Activated B cell treated with CpG ODN at 0.5 μM for 24 hours (primary cell): ENCODE measurements at places on chromosomes 16 and 17. TPM values are rescaled to one million over a fixed set of nuclear protein-coding genes. Genes with fewer than 3 reads are reported as not detected.

Gene IRX5
- 0.07 TPM in 1 of 2 replicates, not detected in the other for total RNA-seq

Gene SDK2
- 1.7 and 2.5 TPM in 2 replicates for total RNA-seq

Gene OR2C1
- total RNA-seq: 0.80 and 0.81 TPM in 2 replicates

Gene TBC1D16
- total RNA-seq: 2.6 and 3.4 TPM in 2 replicates

Gene NEURL4
- 52.8 and 60.1 TPM in 2 replicates for total RNA-seq

Gene KRT37
- not detected in 2 replicates for total RNA-seq

Gene GFAP
- total RNA-seq: not detected in 2 replicates

Gene PYY
- total RNA-seq: not detected in 2 replicates

Gene HBZ
- total RNA-seq: not detected in 2 replicates

Gene ADGRG3
- not detected in 2 replicates for total RNA-seq

GRCh38 chr16:75620326-75621169 lies 2.5 kb downstream of the ADAT1 start:
- no peak for DNase-seq
- peak overlapping the region; percentile 7 for H3K4me3 ChIP-seq
- peaks cover 52% of the 10 kb centered on the region for H3K36me3 ChIP-seq
- no peaks in the 10 kb centered on the region for H3K27me3 ChIP-seq

DNA sequence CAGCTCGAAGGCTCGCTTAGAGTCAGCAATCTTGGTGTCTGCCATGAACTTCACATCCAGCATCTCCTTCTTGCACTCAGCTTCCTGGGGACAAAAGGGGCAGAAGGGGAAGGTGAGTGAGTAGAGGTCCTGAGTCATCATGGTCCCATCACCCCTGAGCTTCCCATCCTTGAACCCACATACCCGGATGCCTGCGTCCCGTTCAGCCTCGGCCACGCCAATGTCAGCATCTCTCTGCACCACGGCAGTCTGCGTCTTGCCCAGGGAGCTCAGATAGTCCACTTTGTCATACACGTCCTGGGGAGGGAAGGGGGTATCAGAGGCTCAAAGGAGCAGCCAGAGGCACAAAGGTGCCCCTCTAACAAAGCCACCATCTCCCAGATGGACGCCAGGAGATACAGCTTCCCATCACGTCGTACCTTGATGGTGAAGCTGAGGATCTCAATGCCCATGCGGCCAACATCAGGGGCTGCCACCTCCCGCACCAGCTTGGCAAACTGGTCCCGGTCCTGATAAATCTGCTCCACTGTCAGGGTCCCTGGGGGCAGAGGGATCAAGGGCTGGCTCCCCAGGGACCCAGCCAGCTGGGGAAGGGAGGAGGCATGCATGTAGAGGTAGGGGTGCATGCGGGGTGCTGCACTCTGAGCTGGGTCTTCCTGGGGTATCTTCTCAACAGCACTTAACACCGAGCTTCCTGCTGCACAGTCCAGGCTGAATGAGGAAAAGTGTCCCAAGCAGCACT lies 15.2 kb downstream of the FLOT2 start:
- H3K36me3 ChIP-seq: peaks cover 87% of the 10 kb centered on the region
- no peaks in the 10 kb centered on the region for H3K27me3 ChIP-seq
- H3K4me3 ChIP-seq: no peak overlapping the region
- no peak overlapping the region for H3K27ac ChIP-seq
- DNase-seq: no peak
- peaks cover 23% of the 10 kb centered on the region for H3K4me1 ChIP-seq

DNA sequence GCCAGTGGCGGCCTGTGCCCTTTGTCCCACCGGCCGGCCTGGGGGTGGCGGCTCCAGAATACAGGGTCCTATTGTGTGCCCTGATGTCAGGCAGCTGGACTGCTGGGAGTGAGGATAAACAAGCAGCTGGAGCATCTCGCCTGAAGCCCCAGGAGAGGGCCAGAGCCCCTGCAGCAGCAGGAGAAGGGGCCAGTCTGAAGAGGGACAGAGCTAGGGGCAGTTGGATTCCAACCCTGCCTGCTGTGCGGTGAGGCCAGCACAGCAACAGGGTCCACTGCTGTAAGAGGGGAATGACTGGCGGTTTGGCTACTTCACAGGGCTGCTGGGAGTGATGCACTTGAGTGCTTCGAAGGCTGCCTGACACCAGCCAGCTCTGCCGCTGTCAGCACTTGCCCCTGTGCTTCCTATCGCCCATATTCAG lies 25.0 kb downstream of the RAB11FIP4 start:
- H3K27me3 ChIP-seq: no peaks in the 10 kb centered on the region
- no peaks in the 10 kb centered on the region for H3K36me3 ChIP-seq
- H3K27ac ChIP-seq: no peak overlapping the region
- DNase-seq: no peak
- H3K4me3 ChIP-seq: no peak overlapping the region

DNA sequence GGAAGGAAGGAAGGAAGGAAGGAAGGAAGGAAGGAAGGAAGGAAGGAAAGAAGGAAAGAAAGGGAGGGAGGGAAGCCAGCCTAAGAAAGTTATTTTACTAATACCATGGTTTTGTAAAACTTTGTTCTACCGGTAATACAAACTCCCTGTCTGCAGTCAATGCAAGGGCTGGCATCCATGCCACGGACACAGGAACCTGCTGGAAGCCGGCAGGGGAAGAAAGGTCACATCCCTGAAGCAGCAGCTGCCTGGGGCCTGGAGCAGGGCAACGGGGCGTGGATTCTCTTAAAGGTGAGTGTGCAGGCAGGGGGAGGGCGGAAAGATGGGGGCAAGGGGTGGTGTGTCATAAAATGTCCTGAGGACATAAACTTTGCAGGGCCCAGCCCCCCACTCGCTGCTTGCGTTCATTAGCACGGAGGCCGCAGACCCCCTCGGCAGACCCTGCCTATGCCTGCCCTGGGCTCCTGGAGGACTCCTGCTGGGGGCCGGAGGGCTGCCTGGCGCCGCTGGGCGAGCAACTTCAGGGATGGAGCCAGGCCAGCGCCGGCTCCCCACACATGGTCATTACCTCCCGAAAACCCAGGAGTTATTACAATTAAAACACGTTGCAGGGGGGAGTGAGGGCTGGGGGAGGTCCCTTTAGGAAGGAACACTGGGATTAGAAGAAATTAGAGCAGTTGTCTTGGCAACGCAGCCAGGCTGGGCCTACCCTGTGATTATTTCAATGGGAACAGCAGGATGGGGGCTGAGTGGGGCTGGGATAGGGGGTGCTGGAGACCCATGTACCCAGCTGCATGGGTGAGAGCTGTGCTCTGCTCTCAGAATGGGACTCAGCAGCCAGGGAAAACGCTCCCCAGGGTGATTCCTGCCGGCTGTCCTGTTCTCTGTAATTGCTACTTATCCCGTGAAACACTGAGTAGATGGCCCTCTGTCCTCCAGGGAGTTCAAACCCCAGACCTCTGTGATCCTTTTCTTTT lies 257.9 kb downstream of the SOX9 start:
- no peak for DNase-seq
- no peak overlapping the region for H3K4me3 ChIP-seq
- H3K36me3 ChIP-seq: no peaks in the 10 kb centered on the region
- peaks cover 6% of the 10 kb centered on the region for H3K27me3 ChIP-seq
- no peaks in the 10 kb centered on the region for H3K4me1 ChIP-seq

DNA sequence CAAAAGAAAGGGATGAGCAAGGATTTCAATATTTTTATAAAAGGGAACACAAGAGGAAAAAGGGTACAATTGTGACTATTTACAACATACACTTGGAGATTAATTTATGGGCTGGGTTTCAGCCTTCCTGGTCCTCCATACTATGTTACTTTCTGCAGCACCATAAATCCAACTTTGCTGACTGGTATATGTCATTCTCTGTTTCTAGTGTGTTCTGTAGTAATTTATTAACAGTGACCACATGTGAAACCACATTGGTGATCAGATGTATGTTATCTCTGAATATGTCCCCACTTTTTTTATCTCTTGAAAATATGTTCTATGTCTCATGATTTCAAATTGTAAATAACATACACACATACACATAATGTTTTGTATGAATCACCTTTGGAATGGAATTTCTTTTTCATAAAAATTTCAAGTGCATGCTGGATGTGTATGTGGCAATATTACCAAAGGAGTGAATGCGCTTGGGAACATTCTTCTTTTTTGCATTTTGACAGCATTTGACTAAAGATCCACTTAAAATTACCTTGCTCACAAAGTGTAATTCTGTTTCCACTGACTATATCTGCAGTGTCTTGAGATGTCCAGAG lies 2.9 kb upstream of the LYRM9 start:
- no peaks in the 10 kb centered on the region for H3K27me3 ChIP-seq
- DNase-seq: no peak
- H3K4me1 ChIP-seq: peaks cover 17% of the 10 kb centered on the region

DNA sequence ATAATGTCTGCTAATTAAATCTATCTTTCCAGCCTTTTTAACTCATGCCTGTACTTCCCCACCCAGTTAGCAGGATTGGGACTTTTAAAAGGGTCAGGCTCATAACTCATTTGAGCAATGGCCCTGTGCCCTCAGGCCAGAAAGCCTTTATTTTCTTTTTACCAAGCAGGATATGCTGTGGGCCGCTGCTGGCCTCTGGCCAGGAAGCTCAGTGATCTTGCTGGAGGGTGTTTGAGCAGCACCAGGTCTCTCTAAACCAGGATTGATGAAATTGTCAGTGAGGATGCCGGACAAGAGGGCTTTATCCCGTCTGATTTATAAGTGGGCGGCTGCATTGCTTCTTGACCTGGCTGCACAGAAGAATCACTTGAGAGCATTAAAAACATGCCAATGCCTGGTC lies 187.8 kb downstream of the RAB11FIP4 start:
- no peak overlapping the region for H3K27ac ChIP-seq
- no peak overlapping the region for H3K4me3 ChIP-seq
- H3K4me1 ChIP-seq: peaks cover 19% of the 10 kb centered on the region
- no peak for DNase-seq

DNA sequence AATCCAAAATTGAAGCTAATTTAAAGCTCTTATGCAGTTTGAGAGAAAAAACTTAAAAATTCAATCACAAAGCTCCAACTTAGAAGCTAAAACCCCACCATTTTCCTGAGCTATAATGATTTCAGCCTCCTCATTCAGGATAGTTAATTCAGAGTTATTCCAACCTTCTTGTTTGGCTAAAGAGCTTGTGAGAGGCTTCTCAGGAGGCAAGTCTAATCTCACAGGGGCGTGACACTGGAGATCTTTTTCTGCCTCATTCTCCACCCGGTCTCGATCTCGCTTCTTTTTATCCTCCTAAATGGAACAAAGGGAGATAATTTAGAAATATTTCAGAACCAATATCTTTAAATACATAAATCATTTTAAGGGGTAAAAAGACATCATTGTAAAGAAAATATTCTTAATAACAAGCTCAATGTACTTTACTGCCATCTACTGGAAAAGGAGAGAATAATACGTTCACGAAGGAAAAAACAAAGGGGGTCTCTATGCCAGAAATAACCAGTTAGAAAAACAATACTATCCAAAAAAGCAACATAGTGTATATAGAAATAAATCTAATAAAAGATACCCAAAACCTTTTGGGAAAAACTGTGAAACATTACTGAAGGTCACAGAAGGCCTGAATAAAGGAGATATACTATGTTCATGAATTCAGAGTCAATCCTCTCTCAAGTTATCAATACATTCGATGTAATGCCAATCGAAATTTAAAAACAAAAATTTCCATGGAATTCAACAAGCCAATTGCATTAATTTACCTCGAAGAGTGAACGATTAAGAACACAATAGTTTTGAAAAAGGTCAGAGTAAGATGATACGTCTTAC lies 13.9 kb downstream of the BRD7 start:
- no peak for DNase-seq
- H3K27me3 ChIP-seq: no peaks in the 10 kb centered on the region
- no peak overlapping the region for H3K27ac ChIP-seq
- no peak overlapping the region for H3K4me3 ChIP-seq

DNA sequence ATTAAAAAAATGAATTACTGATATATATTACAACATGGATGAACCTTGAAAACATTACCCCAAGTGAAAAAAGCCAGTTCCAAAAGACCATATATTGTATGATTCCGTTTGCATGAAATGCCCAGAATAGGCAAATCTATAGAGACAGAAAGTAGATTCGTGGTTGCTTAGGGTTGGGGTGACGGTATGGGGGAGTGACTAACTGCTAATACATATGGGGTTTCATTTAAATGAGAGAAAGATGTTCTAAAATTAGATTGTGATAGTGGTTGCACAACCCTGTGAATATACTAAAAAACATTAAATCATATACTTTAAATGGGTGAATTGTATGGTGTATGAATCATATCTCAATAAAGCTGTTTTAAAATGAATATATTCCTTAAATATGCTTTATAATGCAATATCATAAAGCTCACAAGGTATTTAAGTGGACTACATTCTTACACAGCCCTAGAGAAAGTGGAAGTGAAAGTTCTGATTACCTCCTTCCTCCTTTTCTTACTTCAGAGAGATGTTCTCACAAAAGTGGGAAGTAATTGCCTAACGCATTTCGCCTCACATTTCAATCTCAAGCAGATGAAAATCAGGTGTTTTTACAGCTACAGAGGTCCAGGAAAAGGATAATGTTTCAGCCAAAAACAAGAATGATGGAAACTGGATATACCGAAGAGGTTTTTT lies 142.7 kb upstream of the GNAO1 start:
- no peaks in the 10 kb centered on the region for H3K36me3 ChIP-seq
- H3K27ac ChIP-seq: peak overlapping the region; percentile 13
- H3K4me1 ChIP-seq: peaks cover 19% of the 10 kb centered on the region
- peaks cover 4% of the 10 kb centered on the region for H3K27me3 ChIP-seq
- no peak overlapping the region for H3K4me3 ChIP-seq

DNA sequence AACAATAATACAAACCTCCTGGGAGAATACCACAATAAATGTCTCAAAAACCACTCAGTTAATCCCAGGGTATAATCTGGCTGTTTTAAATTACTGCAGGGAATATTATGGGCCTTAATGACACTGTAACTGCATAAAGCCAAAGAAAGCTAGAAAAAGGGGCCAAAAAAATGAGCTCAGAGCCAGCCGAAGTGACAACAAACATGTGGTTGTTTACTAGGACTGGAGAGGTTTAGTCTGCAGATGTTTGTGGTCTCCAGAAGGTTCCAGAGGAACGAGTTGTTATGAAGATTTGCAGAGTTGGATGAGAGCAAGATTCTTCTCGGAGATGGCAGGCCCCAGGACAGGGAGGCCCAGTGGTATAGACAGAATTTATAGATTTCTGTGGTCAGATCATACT lies 97.1 kb upstream of the AKTIP start:
- no peak overlapping the region for H3K27ac ChIP-seq
- H3K4me3 ChIP-seq: no peak overlapping the region
- no peaks in the 10 kb centered on the region for H3K4me1 ChIP-seq
- no peak for DNase-seq
- H3K36me3 ChIP-seq: peaks cover 2% of the 10 kb centered on the region

- no peaks in the 10 kb centered on the region for H3K36me3 ChIP-seq
- no peaks in the 10 kb centered on the region for H3K27me3 ChIP-seq
- H3K4me1 ChIP-seq: no peaks in the 10 kb centered on the region
- H3K27ac ChIP-seq: no peak overlapping the region
- DNase-seq: no peak
Observed at GRCh38 chr17:12568358-12569251, 97.1 kb upstream of the MYOCD start.

DNA sequence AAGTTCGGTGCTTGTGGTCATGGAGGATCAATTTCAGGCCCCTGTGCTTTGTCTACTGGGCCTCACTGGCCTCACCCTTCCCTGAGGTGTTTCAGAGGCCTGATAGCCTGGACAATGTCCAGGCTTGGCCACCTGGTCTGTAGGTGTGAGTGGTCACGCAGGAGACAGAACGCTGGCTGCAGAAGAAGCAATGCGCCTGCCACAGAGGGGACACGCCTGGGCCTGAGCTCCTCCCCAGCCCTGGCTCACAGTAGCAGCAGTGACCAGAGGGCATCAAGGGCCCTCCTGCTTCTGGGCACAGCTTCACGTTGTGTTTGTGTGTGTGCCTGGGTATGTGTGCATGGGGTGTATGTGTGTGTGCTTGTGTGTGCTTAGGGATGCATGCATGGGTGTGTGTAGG lies 1.9 kb upstream of the PITPNM3 start:
- H3K27me3 ChIP-seq: peaks cover 55% of the 10 kb centered on the region
- H3K4me1 ChIP-seq: peaks cover 16% of the 10 kb centered on the region
- H3K4me3 ChIP-seq: no peak overlapping the region
- H3K27ac ChIP-seq: no peak overlapping the region
- H3K36me3 ChIP-seq: no peaks in the 10 kb centered on the region
